ENCODE measurements at places on chromosomes 13 and 19.

GRCh38 chr13:44698066-44698465 is 121.9 kb upstream of the TSC22D1 start:
- no peak for DNase-seq

DNA sequence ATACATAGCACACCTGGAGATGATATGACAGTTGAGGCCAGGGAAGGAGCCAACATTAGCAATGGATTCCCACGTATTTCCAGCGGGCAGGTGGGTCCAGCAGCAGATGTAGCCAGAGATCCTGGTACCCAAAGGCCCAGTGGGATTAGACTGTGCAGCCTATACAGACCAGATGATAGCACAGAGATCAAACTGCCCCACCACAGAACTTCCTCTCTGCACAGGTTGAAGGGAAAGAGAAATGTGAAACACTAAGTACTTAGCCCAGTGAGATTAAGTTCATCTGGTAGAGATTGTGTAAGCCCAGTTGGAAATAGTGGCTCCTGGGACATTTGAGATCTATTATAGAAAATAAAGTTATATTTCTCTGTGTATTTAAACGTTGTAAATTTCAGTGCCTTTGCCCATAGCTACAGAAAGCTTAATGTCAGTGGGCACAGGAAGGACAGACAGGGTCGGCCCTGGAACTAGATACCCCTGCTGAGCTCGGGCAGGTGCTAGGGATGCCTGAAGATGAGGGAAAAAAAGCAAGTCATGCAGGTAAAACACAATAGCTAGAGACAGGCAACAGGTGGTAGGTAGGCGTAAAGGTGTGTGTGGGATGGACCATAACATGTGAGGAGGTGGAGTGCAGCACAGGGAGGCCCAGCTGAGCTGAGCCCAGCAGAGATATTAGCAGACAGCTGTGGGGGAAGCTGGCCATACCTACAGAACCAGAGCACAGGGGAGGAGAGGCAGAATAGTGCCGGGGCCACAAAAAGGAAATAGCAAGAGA is 27.3 kb upstream of the SPATA13 start:
- DNase-seq: no peak

GRCh38 chr13:105971738-105972137 is 563.7 kb downstream of the EFNB2 start:
- no peak for DNase-seq

GRCh38 chr13:113527272-113527958 is 36.9 kb upstream of the DCUN1D2 start:
- no peak for DNase-seq

DNA sequence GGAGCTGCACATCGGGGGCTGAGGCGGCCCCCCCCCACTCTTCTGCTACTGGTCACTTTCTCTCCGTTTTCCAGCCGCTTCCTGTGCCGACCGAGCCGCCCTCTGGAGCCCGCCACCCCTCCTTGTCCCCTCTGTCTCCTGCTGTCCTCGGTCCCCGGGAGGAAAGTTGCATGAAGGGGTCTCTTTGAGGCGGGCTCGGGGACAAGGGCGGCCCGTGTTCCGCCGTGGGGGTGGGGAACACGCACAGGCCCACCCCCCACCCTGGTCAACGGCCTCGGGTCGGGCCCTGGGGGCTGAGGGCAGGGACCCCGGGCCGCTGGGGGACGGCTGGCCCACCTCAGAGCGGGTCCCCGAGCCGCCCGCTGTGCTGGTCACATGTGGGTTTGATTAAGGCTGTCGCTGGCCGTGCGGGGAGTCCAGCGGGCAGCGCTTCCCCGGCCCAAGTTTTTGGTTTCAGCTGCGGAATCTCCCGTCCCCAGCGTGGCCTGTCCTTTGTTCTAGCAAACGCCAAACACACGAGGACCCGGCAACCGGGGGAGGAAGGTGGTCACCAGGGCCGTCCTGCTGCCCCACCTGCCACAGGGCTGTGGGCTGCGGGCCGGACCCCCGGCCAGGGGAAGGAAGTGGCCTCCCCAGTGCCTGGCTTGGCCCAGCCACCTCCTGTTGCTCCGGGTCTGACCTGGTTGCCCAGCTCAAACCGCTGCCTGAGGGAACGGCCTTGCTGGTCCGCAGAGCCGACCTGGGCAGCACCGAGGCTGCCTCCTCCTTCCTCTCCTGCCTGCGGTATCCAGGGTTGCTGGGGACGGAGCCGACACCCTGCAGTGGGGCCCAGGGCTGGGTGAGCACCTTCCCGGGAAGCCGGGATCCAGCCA is 1.9 kb downstream of the EFNA2 start:
- DNase-seq: no peak

DNA sequence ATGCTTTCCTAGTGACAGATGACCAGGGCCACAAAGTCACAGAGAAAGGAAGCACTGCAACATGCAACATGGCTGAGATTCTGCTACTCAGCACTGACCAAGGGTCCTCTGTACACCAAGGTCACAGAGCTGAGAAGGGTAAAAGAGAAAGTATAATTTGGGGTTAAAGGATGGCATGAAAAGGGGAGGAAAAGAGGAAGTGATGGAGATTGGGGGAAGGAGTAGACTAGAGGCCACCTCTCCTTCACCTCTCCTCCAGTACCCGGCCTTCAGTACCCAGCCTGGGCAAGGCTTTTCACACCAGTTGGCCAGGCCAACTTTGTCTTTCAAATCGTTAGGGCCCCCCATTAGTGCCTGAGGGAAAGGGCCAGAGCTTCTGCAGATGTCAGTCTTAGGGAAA is 6.3 kb upstream of the RPS19 start:
- no peak for DNase-seq

DNA sequence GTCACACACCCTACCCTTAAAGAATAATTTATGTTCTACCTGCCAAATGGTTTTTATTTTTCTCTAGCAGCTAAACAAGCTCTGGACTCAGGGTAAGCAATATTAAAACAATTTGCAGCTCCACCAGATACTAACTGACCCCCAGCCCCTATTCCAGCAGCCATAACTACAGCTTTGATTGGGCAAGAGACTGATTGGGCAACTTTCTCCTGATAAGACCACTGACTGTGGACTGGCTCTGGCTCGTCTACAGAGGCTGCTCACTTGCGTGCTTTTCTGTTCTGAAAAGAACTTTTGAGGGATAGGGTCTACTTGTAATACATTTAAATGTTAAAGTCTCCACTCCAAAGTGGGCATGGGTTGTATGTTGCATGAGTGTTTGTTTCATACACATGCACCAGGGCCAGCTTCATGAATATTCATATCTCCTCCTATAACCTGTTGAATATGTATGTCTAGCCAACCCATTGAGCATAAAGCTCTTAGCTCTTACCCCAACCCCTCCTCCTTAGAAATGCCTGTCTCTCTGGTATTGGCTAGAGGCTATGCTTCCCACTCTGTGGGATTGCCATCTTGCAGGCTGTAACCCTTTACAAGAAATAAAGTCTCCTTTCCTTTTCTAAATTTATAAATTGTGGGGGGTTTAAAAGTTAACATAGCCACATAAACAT is 19.9 kb downstream of the OR7A5 start:
- DNase-seq: no peak

GRCh38 chr13:29458419-29458818 is 137.1 kb downstream of the SLC7A1 start:
- DNase-seq: no peak

GRCh38 chr19:30070198-30070967 is 128.3 kb downstream of the URI1 start:
- DNase-seq: no peak

GRCh38 chr19:12983542-12984142 is 11.6 kb upstream of the NFIX start:
- DNase-seq: peak; percentile 49

- DNase-seq: no peak
Measured at GRCh38 chr19:5341448-5341820, 822 bp upstream of the PTPRS start.

DNA sequence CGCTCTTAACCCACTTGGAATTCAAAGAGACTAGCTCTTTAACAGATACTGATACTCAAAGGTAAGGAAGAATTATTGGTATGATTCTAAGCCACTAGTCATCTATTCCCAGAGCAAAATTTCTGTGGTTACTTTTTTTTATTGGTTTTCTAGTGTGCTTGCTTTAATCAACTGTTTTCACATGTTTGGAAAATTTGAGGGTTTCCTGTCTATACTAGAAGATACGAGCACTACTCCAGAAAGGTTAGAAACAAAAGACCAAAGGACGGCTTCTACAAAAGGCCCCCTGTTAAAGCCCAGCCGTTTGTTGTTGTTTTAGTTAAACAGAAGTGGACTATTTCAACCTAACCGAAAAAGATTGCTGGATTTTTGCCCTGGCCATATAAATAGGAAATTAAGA is 18.5 kb upstream of the LPAR6 start:
- no peak for DNase-seq

DNA sequence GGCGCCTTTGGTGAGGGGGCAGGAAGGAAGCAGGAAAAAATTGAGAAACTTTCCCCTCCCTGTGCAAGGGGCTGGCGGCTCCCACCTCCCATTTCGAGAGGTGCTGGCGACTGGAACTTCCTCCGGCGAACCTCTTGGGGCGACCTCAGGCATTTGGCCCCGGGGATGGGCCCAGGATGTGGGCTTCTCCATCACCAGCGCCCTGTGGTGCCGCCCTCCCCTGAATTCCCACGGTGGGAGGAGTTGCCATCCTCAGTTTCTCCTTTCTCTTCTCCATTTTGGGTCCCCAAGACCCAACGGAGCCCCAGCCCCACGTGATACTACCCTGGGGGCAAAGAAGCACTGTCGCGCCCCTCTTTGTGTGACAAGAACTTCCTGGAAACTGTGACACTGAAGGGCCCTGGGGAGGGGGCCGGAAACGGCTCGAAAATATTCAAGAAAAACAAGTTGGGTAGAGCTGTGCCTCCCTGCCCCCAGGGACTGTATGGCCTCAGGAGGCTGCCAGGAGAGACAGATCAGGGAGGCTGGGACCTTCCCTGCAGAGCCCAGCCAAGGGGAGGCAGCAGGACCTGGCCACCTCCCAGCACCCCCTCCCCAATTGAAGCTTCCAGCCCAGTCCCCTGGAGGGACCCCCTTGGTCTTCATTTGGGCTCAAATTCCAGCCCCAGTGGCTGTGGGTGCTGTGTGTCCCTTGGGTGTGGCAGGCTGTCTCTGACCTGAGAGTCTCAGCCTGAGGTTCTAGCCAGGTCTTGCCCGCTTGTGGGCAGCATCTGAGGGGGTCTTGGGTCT is 16.2 kb upstream of the AP1M2 start:
- no peak for DNase-seq

DNA sequence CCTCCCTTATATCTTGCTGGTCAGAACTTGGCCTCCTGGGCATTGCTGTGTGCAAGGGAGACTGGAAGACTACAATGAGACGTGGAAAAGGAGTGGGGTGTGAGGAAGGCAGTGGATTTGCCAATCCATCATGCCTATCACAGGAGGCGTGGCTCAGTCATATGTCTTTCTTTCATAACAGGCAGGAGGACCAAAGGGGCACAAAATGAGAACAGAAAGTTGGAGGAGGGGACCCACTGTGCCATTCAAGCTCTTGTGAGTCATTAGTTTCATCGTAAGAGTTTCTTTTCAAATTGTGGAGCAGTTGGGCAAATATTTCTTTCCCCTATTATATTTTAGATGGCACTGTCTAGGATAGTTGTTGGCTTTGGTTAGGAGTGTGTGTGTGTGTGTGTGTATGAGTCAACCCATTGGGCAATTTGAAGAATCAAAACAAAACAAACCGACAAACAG is 471.5 kb downstream of the TSHZ3 start:
- DNase-seq: no peak

DNA sequence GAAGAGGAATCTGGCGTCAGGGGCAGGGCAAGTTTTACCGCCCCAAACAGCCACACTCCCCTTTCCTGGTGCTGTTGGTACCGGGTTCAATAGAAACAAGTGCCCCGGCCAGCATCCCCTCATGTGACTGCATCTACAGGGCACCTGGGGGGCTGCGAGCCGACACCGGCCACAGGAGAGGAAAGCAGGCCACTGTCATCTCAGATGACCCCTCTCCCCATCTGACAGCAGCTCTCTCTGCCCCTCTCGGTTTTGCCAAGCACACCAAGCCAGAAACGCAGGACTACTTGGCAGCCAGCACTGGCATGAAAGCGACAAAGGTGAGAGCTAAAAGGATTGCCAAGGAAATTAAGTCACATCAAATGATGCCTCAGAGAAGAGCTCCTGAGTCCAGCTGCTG is 37.1 kb downstream of the MLLT1 start:
- no peak for DNase-seq

DNA sequence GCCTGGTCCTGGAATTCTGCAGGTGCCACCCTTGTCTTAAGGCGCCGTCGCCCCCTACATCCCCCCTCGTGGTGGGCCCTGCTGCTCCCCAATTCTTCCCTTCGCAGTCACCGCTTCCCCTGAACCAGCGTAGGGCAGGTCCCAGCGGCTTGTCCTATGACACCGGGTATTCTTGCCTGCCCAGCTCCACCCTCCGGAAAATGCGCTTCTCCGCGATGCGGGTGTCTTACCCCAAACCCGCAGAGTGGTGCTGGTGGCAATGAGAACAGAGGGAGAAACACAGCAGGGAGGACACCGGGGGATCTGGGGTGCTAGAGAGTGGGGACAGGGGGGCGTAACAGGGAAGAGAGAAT is 9.0 kb downstream of the ZNF808 start:
- DNase-seq: no peak

- DNase-seq: peak; percentile 63
Measured at GRCh38 chr19:7500811-7501450, 12.1 kb upstream of the PEX11G start.

DNA sequence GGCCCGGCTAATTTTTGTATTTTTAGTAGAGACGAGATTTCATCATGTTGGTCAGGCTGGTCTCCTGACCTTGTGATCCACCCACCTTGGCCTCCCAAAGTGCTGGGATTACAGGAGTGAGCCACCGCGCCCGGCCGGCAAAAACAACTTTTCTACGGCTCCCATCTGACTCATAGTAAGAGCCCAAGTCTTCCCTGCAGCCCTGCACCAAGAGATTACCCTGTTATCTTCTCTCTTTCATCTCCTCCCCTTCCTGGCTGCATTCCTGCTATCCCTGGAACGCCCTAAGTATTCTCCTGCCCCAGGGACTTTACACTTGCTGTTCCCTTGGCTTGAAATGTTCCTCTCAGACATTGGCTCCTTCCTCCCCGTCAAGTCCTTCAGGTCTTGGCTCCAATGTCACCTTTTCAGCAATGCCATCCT is 6.6 kb downstream of the AP2S1 start:
- no peak for DNase-seq

GRCh38 chr13:45807520-45808099 is 43.9 kb downstream of the SIAH3 start:
- peak; percentile 68 for DNase-seq

- DNase-seq: peak; percentile 4
Measured at GRCh38 chr13:99926014-99926731, 45.4 kb downstream of the ZIC5 start.

GRCh38 chr19:56367829-56368711 is 25.3 kb downstream of the ZNF582 start:
- no peak for DNase-seq

GRCh38 chr19:1860821-1861598 is 2.4 kb downstream of the KLF16 start:
- DNase-seq: no peak

GRCh38 chr13:26719356-26719945 is 41.1 kb downstream of the GPR12 start:
- no peak for DNase-seq
